ENCODE measurements at places on chromosomes 7 and 10.

DNA sequence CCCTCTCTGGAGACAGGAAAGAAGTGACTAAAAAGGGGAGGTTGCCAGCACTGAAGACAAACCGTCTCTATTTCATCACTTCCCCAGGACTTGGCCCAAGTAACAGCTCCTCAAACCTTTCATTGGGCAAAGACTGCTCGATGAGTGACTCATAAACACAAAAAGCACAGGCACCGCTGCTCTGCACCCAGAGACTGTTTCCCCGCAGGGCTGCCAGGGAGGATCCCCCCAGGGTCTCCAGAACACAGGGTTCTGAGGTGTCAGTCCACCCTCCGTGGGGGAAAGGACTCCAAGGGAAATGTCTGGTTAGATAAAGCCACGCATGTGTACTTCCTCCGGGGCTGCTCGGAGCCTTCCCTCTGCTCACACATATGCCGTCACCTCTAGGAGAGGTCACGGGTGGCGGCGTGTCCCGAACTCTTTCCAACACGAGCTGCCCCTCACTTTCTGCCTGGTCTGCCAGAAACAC is 59.9 kb downstream of the INSIG1 start:
- DNase-seq: no peak

GRCh38 chr7:41203542-41203941 is 499.3 kb downstream of the INHBA start:
- DNase-seq: no peak

DNA sequence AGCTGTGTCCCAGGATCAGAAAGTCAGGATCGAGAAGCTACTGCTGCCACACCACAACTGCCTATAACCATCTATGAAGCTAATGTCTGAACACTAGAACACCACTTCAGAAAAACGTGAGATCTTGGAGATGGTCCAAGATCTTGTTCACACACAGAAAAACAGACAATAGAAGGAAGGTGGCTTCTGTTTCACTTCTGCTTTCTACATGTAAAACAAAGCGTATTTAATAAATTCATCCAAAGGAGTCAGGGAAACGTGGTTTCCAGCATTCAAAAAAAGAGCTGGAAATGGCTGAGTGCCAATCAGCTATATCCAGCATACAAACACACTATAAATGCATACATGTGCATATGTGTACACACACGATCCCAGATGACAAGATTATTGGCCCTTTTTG is 70.2 kb upstream of the CCDC71L start:
- DNase-seq: no peak

- no peak for DNase-seq
Measured at GRCh38 chr7:47944536-47945260, 3.6 kb downstream of the PKD1L1 start.

GRCh38 chr10:125341611-125342010 is 181.2 kb upstream of the CTBP2 start:
- no peak for DNase-seq

GRCh38 chr10:49240946-49241345 is 52.8 kb upstream of the TMEM273 start:
- DNase-seq: no peak

DNA sequence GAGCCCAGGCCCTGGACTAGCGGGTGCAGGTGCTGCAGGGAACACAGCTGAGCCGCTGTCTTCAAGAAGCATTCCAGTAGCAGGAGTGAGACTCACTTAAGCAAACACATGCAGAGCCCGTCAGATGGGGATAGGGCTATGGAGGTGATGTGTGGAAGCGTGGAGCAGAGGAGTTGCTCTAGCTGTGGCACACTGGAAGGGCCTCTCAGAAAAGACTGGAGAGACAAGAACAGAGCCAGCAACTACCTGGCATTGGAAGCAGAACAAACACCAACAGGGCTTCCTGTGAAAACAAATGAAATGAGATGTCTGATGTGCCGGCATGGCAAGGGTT is 37.8 kb upstream of the GALNTL5 start:
- no peak for DNase-seq
